ENCODE measurements at places on chromosomes 11 and 22.
A peak's percentile ranks its signal among the peaks of the same experiment; 100 is the strongest.

GRCh38 chr11:43797337-43797736 is 83.3 kb upstream of the ALKBH3 start:
- no peak for DNase-seq

GRCh38 chr11:42960521-42961088 is 351.2 kb upstream of the API5 start:
- no peak for DNase-seq

DNA sequence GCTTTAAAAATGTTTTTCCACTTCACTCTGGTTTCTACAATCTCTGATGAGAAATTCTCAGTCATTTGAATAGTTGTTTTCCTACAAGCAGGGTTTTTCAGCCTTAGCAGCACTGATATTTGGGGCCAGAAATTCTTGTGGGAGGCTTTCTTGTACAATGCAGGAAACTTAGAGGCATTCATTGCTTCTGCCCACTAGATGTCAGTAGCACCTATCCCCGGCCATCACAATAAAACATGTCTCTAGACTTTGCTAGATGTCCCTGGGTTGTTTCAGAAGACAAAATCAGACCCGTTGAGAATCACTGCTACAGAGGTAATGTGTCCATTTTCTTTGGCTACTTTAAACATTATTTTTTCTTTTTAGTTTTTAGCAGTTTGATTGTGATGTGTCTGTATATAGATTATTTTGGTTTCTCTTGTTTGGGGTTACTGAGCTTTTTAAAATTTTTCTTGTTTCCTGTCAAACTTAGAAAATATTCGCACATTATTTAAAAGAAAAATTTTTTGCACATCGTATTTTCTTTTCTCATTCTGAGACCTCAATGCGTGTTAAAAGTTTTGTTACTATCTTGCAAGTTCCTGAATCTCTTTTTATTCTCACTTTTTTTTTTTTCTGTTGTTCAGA is 60.8 kb upstream of the CCDC179 start:
- DNase-seq, result peak; percentile 23

DNA sequence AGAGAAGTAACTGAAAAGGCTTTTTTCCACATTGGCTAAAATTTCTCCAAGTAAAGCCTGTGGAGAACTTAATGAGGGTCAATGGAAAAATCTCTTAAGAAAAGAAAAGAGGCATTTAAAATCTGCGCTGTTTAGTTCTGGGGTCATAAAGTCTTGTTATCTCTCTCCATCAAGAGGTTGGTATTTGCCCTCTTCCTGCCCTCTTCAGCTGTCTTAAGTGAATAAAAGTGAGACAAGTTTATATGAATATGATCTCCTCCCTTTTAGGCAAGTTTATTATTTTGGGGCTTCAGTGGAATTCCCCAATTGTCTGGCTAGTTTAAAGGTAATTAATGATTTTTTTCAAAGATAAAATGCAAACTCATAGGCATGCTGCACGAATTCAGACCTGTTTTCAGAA is 89.6 kb downstream of the ARL14EP start:
- no peak for DNase-seq

GRCh38 chr11:44857490-44858090 is 93.1 kb downstream of the TP53I11 start:
- DNase-seq, result no peak

DNA sequence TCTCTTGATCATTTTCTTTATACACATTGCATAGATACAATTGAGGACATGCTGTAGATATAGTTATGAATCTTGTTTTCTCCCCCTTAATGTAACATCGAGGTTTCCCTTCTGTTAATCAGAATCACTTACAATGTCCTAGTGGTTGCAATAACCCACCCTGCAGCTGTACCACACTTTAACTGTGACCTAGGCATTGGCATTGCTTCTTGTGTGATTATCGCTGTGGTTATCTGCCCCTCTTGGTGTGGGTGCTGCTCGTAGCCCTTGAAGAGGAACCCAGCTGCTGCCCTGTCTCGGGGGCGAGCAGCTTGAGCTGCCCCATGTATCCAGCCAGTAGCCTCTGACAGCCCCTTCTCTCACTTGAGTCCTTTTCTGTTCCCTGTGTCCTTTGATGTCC is 1.5 kb downstream of the DGAT2 start:
- DNase-seq, result no peak

- DNase-seq, result no peak
Observed at GRCh38 chr11:19344661-19345518, 104.1 kb upstream of the E2F8 start.

All from inflammatory macrophage (primary cell).